CD4-positive, CD25-positive, alpha-beta regulatory T cell (primary cell): ENCODE measurements at places on chromosomes 1 and 21.
A peak's percentile ranks its signal among the peaks of the same experiment; 100 is the strongest.

DNA sequence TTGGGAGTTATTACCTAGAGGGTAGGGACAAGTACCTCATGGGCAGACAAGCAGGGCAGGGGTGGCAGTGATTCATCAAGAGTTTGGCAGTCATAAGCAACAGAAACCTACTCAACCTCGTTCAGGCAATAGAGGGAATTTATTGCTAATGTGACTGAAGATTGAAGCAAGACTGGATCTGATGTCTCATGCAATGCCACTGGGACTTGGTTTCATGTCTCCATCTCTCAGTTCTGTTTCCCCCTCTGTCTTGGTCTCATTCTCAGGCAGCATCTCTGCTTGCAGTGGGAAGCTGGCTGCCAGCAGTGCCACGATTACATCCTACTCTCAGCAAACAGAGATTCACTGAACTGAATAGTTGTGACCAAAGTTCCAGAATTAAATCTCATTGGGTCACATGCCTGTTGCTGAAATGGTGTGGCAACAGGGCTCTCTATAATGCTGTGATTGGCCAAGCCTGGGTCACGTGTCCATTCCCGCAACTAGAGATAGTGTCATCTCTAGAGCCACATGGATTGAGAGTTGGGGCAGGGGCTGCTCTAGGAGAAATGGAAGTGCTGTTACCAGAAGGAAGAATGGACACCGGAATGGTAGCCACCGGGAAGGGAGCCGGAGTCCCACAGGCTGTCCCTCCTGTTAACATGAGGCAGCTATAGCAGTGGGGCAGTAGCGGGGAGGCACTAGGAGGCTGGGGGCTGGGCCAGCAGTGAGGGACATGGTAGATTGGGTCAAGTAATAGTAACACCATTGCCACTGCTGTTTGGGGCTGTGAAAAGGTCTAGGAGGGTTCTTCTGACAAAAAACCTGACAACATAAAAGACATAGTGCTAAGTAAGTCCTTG is 3.9 kb upstream of the CDC42 start:
- DNase-seq = no peak

DNA sequence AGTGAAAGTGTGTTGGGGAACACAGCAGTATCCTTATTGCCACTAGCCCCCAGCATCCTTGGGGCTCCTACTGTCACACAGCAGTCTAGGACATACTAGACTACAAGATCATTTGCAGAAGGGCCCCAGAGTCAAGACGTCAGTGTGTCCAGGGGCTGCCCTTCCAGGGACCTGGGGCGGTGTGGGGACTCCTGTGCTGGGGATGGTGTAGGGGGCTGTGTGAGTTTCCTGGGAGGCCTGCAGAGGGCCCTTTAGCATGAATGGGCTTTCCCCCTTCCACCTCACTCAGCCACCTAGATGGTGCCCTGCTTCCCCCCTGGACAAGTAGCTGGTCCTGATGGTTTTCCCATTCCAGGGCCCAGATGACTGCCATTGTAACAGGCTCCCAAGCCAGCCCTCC is 17.5 kb upstream of the KIF21B start:
- DNase-seq = no peak

DNA sequence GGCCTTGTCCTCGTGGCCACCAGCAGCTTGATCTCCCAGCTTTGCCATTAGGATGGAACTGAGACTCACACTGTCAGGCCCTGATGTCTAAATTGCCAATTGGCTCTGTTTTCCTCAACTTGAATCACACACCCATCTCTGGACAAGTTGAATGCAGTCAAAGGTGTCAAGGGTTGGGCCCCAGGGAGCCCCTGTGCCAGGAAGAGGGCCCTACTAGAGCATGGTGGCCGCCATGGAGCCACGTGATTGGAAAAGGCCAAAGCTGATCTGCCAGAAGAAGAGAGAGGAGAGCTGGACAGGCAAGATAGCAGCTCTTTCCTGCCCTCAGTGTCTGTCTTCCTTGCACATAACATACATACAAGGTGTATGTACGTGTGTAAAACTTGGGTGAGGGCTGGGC is 54.9 kb upstream of the NEK2 start:
- DNase-seq = no peak

DNA sequence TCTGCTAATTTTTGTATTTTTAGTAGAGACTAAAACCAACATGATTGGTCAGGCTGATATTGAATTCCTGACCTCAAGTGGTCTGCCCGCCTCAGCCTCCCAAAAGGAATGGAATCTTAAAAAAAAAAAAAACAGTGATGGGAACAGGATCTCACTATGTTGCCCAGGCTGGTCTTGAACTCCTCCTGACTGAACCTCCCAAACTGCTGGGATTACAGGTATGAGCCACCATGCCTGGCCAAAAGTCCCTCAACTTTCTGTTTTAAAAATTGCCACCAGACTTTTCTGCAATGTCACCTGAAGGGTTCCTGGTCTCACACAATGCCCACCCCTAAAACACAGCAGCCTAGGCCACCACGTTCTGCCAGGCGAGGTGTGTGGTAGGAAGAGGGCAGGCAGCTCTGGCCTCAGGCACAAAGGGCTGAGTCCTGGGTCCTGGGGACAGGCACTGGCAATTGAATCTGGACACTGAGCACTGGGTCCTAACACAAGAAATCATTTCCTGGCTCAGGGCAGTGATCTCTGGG is 21.2 kb upstream of the THRAP3 start:
- no peak for DNase-seq

DNA sequence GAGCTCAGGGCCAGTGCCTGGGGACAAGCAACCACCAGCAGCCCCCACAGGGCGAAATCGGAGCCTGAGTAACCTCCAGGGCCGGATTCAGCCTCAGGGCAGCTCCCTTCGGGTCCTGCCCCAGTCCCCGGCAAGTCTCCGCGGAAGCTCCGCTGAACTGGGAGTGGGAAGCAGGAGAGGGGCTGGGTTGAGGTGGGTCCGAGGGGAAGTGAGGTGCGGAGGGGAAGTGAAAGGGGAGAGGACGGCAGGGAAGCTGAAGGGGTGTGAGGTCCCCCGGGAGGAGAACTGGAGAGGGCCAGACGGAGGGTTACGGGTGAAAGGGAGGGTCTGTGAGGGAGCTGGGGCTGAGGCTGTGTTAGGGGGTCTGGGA is 560 bp downstream of the PADI2 start:
- no peak for DNase-seq

DNA sequence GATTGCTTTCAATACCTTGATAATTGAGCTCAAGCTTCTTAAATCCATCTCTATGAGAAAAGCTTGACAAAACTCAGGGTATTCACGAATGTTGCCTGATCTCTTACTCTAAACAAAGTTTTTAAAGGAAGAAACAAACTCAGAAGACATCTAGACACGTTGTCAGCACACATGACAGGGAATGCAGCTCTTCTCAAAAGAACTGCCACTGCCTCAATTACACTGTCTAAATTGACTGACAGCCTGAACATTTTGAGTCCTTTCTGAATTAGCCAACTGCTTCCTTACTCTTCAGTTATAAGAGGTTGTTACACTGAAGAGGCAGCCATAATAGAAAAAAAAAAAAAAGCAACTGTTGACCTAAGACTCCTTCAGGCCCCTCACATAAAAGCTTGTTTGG is 1646.7 kb upstream of the B3GALT2 start:
- DNase-seq = no peak

DNA sequence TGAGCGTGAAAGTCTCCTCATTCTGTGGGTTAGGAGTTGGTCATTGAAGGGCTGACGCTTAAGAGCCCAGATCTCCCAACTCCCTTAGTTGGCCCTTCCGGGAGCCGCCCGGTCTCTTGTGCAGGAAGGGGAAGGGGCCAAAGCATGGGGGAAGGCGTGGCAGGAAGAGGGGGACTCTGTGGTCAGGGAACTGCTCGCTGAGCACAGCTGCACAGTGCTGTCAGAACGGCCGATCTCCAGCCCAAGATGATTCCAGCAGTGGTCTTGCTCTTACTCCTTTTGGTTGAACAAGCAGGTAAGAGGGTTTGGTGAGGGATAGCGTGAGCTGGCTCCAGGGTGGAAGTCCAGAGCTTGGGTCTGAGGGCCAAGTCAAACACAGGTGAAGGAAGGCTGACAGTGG is at the start of gene FCER1G:
TSS of gene FCER1G (plus strand) at position 220 of the 400 bp plus-strand sequence. CDS start at position 247, 27 bp downstream.
- DNase-seq = no peak

DNA sequence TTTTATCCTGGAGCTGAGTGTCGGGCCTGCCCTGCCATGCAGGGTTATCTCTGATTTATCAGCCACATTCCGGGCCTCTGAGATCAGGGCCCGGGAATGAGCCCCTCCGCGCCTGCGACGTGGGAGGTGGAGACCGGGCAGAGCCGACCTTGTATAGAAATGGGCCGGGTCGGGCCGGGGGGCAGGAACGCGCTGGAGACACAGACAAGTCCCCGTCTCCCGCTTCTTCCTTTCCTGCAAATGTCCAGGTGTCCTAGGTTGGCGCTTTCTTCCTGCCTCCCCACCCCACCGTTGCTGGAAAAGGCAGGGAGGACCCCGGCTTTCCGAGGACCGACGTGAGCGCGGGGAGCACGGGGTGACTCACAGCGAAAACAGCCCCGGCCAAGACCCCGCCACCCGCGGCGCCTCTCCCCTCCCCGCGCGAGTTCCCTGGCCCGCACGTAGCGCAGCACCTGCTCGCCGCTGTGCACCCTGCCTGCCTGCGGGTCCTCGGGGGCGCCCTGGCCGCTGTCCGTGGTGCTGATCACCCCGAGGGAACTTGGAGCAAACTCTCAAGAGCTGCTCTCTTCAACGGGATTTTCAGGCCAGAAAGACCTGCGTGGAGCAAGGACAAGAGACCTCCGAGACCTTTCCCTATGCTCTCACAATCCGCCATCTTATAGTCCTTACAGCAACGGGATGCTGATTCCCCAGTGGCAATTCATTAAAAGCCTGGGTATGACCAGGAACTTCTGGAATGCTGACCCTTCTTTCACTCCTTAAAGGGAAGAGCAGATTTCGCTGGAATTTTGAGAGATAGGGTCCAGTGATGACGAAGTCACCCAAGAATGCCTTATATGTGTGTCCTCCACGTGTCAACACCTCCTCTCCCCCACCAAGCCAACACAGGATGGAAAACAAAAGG is 475 bp upstream of the NPPB start:
- DNase-seq = peak; percentile 36

DNA sequence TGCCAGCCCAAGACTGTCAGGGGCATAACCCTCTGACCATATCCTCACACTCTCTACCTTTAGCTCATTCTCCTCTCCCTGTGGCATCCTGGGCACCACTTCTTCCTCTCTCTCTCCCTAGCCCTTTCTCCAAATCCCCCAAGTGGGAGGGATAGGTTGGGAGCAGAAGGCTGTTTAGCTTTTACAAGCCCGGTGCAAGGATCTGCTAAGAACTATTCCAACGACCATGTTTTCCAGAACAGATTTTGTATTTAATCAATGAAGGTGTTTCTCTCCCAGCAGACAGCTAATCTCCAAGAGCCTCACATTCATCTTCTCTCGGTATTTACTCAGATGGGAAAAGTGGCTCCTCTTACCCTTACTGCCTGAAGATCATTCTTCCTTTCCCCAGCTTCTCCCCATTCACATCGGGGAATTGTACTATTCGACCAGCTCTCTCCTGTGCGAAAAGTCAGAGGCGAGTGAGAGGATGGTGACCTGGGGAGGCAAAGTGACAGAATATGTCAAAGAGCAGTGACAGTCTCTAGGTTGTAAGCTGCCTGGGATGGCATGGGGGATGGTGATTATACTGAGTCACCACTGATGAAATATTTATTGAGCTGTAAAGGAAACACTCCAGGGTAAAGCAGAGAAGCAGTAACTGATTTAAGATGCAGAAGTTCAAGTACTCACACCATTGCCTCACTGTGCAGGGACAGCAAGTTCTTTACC is 47.0 kb upstream of the RBM15 start:
- no peak for DNase-seq

DNA sequence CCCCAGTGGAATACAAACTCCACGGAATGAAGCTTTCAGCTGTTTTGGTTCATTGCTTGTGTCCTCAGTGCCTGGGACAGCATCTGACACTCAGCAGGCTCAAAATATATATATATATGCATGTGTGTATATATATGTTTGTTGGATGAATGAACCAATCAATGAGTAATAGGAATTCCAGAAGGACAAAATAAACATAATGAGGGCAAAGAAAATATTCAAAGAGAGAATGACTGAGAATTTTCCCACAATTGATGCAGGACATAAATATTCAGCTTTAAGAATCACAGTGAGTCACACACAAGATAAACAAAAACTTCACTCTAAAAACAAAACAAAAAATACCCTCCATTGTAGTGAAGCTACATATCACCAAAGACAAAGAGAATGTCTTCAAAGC is 64.0 kb downstream of the CHD5 start:
- DNase-seq = no peak

DNA sequence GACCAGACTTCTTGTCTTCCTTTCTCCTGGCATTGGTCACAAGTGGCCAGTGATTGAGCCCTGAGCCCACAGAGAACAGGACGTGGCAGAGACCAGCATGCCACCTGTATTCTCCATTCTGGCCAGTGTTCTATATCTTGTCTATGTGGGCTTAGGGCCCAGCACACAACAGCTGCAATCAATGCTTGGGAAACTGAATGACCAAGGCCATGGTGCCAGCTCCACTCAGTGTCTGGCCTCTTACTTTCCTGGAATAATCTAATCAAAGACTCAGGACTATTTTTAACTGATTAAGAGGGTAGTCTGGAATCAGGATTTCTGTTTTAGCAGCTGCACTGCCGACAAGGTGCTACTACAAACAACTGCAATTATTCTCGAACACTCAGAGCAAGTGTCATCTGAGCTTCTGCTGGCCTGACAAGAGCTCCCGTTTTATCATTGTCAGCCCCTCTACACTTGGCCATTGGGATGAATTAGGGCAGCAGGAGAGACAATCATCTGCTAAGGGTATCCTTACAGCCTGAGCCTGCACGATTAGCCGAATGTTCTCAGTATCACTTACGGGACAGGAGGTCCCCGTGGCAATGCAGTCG is 74.4 kb upstream of the GRIK3 start:
- no peak for DNase-seq

DNA sequence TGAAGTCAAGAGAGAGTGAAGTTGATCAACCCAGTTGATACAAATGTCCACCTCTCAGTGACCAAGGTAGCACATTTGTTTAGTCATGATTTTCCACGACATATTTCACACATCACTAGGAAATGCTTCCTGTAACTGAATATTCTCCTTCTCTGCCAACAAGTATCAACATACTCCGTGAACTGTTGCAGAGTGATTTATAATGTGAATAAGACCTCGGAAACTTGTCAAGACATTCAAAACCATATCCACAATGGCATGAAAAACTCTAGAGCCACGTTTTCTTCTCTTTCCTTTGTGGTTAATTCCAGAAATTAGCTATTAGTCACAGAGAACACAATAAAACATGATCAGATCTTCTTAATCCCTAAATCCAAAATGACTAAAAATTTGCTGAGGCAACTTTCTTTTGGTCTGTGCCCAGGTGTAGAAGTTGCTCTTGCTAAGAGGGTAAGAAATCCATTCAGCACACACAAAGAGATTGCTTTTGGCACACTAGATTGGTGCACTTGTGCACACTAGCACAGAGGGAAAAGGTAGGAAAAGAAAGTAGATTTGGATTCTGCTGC is 244.3 kb upstream of the NRIP1 start:
- no peak for DNase-seq
